ENCODE measurements at places on chromosomes 2 and 18.

DNA sequence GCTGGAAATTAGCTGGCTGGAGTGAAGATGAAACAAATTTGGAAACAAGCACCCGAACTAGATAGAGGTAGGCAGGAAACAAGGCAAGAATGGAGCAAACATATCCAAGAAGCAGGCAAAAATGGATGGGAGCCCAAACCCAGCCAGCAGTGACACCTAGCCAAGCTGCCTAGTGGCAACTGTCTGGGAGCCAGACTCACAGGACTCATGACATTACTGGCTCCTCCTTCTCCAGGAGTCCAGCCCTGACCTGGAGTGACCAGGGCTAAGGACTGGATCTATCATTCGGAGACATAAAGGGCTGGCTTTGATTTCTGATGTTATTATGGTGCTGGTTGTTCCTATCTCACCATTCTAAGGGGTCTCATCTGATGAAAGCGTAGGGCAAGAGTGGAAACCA lies 21.3 kb upstream of the ALK start:
- DNase-seq = no peak

- DNase-seq = peak; percentile 42
These were observed 131.5 kb downstream of the ATP9B start for GRCh38 chr18:79200546-79201268.

DNA sequence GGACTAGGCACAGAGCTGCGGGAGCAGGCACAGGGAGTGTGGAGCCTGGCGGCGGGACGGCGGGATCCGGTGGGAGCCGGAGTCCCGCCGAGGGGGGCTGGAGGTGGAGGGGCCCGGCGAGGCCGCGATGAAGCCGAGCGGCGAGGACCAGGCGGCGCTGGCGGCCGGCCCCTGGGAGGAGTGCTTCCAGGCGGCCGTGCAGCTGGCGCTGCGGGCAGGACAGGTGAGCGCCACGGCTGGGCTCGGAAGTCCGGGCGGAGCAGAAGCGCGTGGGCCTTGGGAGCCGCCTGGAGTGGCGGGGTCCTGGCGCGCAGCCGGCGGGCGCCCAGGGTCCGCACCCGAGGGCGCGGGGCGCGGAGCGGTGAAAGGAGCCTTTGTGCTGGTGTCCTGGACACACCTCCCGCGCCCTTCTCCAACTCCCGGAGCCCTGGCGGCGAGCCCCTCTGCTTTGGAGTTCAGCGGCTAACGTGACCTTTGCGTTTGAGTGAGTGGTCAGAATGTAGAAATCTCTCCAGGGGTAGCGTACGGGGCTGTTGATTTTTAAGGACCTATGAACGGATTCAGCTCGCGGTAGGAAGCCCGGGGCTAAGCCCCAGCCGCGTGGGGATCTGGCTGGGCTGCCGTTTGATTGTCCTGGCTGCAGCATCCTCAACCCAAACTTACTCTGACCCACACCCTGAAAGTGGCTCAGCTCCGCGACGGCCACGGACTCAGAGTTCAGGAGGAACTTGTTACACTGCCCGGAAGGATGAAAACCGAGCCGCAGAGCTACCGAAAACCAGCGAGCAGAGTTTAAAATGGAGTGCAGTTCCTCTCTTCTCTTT lies 448 bp downstream of the IMPA2 start:
- peak; percentile 24 for DNase-seq

DNA sequence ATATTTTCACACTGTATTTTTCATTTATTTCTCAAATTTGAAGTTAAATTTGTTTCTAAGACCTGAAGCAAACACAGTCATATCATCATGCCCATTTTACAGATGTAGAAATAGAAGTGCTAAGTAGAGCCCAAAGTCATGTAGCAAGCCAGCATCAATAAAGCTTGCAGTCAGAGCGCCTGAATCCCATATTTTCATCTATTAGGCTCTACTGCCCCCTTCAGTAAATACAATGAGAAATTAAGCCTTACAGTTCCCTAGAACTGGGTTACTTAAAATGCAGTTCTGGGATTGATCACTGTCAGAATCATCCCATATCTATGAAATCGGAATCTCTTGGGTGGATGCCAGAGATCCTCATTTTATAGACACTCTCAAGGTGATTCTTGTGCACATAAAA lies 419.9 kb downstream of the TGIF1 start:
- peak; percentile 47 for DNase-seq

DNA sequence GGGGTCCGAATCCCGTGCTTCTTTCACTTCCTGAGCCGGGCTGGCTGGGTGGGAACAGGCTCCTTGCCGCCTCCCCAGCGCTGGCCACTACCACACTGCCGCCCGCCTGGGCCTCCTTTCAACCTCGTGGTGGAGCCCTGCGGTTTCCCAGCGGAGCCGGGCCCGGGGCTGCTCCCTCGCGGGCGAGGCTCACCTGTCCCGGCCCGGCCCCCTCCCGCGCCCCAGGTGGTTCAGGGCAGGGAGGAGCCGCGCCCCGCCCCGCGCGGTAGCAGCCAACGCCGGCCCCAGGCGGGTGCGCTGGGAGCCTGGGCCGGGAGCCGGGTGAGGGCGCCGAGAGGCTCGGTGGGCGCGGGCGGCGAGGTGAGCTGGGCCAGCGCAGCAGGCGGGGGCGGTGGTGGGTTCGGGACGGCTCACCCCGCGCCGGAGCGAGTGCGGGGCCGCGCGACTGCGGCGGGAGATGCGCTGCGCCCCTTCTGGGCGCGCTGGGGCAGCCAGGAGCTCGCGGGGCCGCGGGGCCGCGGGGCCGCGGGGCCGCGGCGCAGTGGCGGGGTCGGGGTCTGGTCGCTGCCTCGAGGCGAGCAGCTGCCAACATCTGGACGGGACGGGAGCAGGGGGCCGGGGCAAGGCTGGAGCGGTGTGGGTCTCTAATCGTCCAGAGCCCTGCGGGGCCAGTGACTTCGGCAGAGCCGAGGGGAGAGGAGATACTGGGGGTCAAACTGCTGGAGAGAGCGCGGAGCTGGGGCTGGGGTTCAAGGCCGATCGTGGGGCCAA lies at the start of gene LYPD6B:
Gene LYPD6B, plus strand, starts transcription at position 258 of the 771 bp plus-strand sequence. CDS start 92,250 bp downstream, outside the sequence.
- DNase-seq = no peak

DNA sequence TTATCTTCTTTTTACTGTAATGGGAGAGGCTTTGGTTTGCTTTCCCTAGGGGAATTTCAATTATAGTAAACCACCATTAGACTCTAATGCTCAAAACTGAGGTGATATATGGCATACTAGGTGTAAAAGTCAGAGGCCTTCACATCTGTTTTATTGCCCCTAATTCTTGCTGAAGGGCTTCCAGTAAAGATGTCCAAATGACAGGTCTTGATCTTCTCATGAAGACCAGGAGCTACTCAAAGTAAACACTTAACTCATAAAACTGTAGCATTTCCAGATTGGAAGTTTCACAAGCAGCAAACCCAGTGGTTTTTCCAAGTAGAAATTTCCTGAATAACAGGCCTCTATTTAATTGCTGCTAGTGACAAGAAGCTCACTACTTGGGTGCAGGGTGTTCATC lies 286.8 kb downstream of the RBM43 start:
- DNase-seq = no peak

DNA sequence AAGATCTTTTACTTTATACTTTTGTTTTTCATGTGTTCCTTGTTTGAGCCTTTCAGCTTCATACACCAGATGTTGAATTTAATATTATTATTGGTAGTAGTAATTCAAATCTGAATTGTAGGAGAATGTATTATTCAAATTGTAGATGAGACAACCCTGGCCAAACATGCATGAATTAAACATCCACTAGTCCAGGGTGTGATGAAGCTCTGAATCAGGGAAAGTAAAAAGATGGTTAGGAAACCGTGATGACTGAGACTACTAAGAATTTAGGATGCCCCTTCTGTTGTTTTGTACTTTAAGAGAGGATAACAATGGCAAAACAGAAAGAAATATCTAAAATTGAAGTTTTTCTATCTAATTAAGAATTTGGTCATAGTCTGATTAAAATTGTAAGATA lies 227.8 kb upstream of the CDH2 start:
- no peak for DNase-seq

- DNase-seq = no peak
These were observed 40.2 kb downstream of the CCBE1 start for GRCh38 chr18:59657012-59657411.

- no peak for DNase-seq
These were observed 38.5 kb downstream of the CARF start for GRCh38 chr2:202950592-202950991.

DNA sequence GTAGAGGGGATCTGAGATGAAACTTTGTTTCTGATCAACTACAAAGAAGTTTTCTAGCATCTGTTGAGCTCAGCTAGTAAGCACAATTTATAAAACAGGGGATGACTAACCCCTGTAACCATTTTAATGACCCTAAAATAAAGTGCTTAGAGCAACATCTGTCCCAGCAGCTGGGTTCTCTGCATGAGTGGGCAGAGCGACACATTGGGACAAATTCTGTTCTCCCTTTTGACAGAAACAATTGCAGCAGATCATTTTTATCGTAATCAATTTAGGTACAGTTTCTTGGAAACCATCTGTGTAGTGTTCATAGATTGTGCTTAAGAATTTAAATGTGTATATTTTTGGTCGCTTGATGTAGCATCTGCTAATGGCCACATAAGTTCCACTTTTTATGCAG lies 678.0 kb downstream of the RNF144A start:
- DNase-seq = no peak

- no peak for DNase-seq
These were observed 86.4 kb upstream of the OTOS start for GRCh38 chr2:240226672-240227537.

- DNase-seq = no peak
These were observed 48.6 kb downstream of the GALNT14 start for GRCh38 chr2:31089645-31090044.

GRCh38 chr2:127580167-127581049 lies 44.9 kb downstream of the MYO7B start:
- no peak for DNase-seq

DNA sequence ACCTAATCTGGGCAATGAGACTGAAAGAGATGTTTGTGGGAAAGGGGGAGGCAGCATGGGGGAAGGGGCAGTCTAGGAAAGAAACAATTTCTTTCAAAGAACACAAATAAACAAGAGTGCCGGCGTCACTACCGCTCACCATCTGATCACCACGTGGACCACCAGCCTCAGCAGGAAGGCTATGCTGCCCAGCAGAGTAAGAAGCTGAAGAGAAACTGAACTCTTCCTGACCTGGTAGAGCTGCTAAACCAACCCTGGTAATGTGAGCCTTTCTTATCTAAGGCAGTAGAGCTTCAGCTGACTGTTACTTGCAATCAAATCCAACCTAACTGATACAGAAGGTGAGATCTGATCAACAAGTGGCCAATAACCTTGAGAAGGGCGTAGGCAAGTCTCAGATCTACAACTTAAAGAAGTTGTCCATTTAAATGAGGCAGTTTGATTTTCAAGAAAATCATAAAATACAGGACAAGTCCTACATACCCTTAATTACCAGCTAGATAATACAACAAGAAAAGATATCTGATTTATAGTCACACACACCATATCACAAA lies 44.2 kb upstream of the SPTBN1 start:
- DNase-seq = no peak

- no peak for DNase-seq
These were observed 83.0 kb downstream of the TGOLN2 start for GRCh38 chr2:85244828-85245227.

- no peak for DNase-seq
These were observed 244.3 kb downstream of the GLI2 start for GRCh38 chr2:120979921-120980320.

DNA sequence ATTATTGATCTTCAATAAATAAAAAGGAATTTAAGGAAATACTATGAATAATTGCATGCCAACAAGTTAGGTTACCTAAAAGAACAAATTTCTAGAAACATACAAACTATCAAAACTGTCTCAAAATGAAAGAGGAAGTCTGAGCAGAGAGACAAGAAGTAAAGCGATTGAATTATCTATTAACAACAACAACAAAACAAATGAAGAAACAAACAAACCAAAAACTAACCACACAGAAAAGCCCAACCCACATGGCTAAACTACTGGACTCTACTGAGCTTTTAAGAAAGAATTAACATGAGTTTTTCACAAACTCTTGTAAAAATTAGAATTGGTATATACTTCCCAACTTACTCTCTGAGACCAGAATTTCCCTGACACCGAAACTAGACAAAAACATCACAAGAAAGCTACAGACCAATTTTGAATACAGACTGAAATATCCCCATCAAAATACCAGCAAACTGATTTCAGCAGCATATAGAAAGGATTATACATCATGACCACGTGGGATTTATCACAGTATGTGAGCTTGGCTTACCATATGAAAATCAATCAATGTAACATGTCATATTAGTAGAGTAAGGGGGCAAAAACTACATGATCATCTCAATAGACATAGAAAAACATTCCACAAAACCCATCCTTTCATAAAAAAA lies 16.6 kb upstream of the GALNT1 start:
- no peak for DNase-seq

GRCh38 chr18:37361335-37362157 lies 204.1 kb downstream of the CELF4 start:
- no peak for DNase-seq

All from globus pallidus (tissue), 1 donor.